Dermis blood vessel endothelial cell (primary cell): ENCODE measurements at places on chromosomes 6 and 20.
A peak's percentile ranks its signal among the peaks of the same experiment; 100 is the strongest.

DNA sequence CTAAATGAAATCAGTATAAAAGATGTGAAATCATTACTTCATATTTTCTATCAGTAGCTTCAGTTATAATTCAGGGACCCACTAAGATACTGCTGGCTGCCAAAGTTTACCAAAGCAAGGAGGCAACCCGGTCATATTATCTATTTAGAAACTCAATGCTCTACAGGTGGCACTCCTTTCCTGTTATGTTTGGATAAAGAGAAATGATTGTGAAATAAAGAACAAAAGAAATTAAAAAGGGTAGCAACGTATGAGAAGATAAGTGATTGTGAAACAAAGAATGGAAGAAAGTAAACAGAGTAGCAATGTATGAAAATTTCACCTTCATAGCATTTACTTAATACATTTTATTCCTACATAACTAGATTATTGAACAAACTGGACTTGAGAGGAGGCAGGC lies 45.2 kb downstream of the RSPH3 start:
- no peak for DNase-seq

DNA sequence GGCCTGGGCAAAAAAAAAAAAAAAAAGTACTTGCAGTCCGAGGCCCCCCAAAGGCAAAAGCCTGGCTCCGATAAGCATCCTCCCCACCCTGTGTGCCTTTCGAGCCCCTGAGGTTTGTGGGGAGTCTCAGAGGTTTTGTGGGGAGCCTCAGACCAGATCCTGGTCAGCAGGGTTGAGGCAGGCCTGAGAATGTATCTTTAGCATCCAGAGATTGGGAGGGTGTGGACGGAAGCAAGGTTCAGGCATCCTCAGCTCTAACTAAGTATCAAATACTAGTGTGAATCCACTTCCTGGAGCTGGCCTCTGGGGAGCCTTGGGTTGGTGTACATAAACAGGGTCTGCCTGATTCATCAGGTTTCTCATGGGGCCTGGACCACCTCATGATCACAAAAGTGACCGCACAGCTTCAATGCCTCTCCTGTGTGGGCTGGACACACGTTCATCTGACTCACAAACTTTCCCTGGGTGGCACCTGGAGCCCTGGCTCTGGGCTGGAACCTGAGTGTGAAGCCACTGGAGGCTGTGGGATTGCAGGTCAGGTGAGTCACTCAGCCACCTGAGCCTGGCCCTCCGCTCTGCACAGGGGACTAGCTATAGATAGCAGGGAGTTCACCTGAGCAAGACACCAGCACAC lies 24.4 kb downstream of the PCMTD2 start:
- no peak for DNase-seq

DNA sequence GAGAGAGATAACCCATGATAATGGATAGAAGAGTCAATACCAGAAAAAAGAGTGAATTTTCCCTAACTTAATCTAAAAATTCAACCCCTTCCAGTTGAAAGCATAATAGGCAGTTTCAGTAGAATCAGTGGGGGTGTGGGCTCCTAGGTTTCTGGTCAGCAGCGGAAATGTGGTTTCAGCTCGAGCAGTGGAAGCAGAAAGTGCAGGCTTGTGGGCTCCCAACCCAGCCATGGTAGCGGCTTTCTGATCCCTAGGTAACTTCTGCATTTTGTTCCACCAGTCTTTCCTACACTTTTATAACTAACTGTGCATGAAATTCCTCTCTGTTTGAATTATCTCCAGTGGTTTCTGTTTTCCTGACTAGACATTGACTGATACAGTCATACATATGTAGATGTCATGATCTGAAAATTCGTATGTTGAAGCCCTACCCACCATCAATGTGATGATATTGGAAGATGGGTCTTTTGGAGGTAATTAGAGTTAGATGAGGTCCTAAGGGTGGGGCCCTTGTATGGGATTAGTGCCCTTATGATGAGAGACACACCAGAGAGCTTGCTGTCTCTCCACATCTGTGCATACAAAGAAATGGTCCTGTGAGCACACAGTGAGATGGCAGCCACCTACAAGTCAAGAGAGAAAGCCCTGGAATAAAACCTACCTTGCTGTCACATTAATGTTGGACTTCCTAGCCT lies 6.5 kb upstream of the DDO start:
- DNase-seq: no peak

- no peak for DNase-seq
Observed at GRCh38 chr20:32848846-32849245, 9.9 kb upstream of the EFCAB8 start.

DNA sequence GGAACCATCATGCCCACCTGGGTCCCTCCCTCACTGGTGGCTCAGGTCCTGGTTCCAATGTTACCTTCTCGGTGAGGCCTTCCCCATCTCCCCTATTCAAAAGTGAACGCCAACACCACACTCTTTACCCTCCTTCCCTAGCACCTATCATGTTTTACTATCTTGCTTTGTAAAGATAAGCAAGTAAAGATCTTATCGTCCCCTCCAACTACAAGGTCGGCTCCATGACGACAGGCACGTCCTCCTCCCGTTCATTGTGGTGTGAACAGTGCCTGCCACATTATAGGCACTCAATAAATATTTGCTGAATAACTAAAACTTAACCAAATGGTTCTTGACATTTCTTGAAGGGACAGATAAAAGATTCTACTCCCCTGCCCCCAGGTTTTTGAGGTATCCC lies 147.1 kb downstream of the PREX1 start:
- DNase-seq: no peak

- DNase-seq: peak; percentile 96
Observed at GRCh38 chr6:12585497-12585958, 131.0 kb upstream of the PHACTR1 start.

DNA sequence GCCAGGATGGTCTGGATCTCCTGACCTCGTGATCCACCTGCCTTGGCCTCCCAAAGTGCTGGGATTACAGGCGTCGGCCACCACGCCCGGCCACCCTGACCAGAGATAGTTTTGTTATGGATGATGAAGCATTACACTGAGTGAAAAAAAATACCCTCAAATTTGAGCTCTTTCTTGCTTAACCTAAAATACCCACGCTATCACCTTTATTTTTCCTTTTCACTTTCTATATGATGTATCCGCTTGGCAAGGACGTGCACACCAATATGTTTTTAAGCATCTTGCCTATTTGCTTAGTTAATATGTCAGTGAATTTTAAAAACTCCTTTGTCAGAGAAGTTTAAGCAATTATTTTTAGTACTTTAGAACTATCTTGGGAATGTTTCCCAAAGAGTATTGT lies 150.4 kb downstream of the INSM1 start:
- no peak for DNase-seq

GRCh38 chr6:74480561-74480960 lies 725.3 kb downstream of the COL12A1 start:
- no peak for DNase-seq

GRCh38 chr6:107532706-107533105 lies 42.8 kb downstream of the SOBP start:
- DNase-seq: no peak

DNA sequence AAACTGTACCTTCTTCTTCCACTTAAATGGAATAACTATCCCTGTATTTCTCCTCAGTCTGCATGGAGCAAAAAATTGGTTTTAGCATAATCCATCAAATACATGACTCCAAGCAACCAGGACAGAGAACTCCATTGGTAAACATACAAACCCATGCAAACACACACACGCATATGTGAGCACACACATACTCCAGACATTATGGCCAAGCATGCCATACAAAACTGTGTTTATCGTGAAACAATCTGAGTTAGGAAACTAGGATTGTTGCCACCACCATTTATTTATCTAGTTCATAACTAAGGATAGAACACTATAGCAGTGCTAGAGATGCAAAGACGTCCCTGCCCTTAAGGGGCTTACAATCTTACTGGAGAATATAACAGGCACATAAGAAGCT lies 206.0 kb upstream of the SHLD1 start:
- no peak for DNase-seq

- DNase-seq: no peak
Observed at GRCh38 chr6:133502441-133503335, 261.5 kb downstream of the EYA4 start.

- no peak for DNase-seq
Observed at GRCh38 chr20:14956026-14956425, 618.6 kb upstream of the FLRT3 start.

- DNase-seq: no peak
Observed at GRCh38 chr6:111540681-111541025, 57.6 kb upstream of the REV3L start.

- DNase-seq: peak; percentile 47
Observed at GRCh38 chr6:19812512-19813119, 24.6 kb upstream of the ID4 start.

DNA sequence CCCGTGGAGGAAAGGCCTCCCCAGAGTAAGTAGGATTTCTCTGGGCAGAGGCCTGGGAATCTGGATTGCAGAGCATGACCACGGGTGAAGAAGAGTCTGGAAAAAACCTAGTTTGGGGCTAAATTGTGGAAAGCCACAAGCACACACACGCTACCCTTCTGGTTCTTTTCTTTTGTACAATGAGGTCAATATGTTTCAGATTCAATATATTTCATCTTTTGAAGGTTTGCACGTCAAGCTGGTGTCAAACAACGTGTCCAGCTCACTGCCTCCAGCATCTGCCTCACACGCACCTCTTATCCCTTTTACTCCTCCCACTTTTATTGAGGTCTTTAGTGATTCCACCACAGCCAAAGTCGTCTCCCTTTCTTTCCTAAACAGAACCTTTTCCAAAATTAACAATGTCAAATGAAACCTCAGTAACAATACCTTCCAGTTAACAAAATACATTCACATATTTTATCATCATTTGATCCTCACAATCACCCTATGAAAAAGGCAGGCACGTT lies 773 bp upstream of the EPB41L2 start:
- no peak for DNase-seq

- DNase-seq: no peak
Observed at GRCh38 chr6:67897998-67898607, 737.0 kb upstream of the ADGRB3 start.
